B cell (primary cell): ENCODE measurements at places on chromosomes 16 and 17.

- DNase-seq = no peak
Observed at GRCh38 chr17:16488186-16488967, 3.6 kb downstream of the LRRC75A start.

GRCh38 chr16:71762186-71762585 is 37.7 kb upstream of the PHLPP2 start:
- DNase-seq = no peak

DNA sequence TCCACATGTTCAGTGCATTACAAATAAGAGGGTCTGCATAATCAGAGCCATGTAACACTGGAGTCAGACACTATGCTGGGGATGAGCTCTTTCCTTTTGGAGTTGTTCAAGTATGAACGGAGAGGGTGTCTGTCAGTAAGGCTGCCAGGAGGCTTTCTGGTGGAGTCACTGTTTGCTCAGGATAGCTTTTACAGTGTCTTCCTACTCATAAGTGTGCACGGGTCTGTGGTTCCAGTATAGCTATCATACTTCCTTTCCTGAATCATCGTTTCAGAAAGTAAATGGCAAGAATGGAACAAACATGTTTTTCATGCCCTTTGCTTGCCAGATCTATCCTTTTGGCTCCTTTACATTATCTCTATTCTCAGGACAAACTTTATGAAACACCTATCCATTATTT is 152.7 kb upstream of the CDH11 start:
- no peak for DNase-seq

GRCh38 chr17:77961741-77962140 is 3.2 kb downstream of the TNRC6C start:
- no peak for DNase-seq

DNA sequence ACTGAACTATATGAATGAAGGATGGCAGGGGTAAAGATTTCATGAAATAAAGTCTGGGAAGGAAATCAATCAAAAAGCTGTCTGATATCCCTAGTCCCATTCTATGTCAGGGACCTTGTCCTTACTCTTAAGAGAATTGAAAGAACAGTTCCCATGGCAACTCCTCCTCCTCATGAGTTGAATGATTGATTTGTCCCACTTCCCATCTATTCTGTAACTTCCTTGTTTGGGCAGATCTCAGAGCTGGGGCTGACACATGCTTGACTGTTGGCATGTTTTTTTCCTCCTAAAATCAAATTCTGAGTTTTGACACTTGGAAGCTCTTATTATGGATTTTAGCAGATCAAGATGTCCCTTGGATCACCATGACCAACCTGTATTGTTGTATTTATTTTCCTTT is 1138.6 kb upstream of the CDH8 start:
- no peak for DNase-seq

GRCh38 chr16:11109566-11109965 is 146.4 kb downstream of the SOCS1 start:
- no peak for DNase-seq

GRCh38 chr16:3608069-3608468 is 3.3 kb downstream of the SLX4 start:
- no peak for DNase-seq

GRCh38 chr16:23578101-23578830 is 17.9 kb downstream of the NDUFAB1 start:
- no peak for DNase-seq

DNA sequence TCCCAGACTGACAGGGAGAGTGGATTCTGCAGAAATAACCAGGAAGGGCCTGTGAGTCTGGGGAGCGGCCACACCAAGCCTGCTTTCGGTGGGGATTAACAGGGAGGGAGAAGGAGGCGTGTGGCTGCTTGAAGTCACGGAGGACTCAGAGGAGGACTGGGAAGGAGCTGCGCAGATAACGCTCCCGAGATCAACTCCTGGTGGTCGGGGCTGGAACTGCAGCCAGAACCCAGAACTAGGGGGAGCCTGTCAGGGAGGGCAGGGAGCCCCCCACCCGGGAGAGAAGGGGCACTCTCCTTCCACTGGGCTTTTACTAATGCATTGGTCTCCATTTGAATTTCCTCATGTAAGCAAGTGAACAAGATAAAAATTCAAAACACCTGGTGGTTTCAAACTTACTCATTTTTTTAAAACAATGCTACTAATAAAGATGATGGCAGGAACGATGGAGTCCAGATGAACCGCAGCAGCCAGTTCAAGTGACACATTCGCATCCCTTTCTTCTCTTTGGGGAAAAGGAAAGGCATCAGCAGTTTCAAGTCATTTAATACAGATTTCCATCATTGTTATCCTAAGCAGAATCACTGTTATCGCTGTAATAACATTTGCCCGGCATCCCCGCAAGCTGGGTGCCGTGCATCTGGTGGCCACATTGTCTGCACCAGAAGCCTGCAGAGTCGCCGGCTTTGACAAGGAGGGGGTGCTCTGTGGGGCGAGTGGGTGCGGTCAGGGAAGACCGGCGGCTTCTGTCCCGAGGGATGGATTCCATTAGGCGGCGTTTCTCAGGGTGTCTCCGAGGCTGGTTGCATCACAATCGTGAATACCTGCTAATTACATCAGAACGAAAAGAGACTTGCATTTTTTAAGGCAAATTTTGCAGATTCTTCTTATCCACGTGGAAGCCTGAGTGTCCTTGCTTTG is 183.0 kb downstream of the FOXL1 start:
- DNase-seq = peak; percentile 43

- DNase-seq = no peak
Observed at GRCh38 chr16:65021852-65022595, 99.8 kb downstream of the CDH11 start.

GRCh38 chr17:50582741-50583140 is 22.2 kb downstream of the CACNA1G start:
- DNase-seq = no peak

DNA sequence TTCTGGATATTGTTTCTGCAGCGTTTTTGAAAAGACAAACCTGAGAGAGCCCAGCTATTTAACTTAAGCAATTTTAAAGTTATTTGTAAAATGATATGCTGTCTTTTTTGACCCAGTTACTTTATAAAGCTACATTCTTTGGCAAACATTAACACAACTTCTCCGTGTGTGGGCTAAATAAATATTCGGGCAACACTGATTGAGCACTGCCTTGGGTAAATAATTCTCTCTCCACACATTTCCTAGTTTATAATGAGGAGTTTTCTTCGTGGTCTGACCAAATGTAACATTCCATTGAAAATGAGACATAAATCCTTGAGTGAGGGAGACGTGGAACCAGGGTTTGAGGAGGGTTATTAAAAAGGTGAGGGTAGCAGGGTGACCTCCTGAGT is 142.8 kb downstream of the WWOX start:
- no peak for DNase-seq

DNA sequence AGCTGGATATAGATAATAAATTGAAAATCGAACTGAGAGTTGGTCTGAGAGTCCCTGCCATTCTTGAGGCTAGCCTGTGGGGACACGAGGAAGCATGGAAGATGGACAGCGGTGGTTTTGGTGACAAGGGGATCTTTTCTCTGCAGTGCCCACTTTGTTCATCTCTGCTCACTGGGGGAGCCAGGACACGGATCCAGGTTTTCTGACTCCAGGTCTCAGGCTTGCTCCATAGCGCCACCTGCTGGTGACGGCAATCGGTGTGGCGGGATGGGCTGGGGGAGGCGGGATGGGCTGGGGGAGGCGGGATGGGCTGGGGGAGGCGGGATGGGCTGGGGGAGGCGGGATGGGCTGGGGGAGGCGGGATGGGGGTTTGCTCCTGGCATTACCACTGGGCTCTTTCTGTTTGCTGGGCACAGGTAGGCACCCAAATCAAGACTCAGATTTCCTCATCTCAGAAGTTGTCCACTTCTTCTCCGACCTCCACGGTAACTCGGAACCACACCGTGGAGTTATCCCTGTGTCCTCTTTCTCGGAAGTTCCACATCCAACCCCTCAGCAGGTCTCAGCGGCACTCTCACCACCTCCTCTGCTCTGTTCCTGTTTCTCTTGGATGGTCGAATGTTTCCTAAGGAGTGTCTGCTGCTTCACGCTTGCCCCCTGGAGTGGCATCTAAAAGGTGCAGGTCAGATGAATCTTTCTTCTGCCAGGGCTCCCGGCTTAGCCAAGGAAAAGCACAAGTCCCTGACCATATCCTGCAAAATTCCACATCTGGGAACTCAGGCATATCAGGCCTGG is 142.4 kb downstream of the CYLD start:
- DNase-seq = no peak

DNA sequence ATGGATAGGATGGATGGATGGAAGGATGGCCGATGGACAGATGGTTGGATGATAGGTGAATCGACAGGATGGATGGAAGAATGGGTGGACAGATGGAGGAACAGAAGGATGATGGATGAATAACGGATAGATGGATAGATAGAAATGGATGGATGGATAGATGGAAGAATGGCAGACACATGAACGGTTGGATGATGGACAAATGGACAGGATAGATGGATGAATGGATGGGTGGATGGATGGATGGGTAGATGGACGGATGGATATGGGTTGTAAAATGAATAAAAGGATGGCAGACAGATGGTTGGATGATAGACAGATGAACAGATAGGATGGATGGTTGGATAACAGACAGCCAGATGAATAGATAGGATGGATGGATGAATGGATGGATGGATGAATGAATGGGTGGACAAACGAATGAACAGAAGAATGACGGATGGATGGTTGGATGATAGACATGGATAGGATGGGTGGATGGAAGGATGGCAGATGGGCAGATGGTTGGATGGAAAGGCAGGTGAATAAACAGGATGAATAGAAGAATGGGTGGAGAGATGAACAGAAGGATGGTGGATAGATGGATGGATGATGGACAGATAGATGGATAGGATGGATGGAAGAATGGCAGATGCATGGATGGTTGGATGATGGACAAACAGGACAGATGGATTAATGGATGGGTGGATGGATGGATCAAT is 55.9 kb downstream of the DYNLRB2 start:
- no peak for DNase-seq

- DNase-seq = no peak
Observed at GRCh38 chr17:81111066-81111465, 54.2 kb upstream of the PVALEF start.

DNA sequence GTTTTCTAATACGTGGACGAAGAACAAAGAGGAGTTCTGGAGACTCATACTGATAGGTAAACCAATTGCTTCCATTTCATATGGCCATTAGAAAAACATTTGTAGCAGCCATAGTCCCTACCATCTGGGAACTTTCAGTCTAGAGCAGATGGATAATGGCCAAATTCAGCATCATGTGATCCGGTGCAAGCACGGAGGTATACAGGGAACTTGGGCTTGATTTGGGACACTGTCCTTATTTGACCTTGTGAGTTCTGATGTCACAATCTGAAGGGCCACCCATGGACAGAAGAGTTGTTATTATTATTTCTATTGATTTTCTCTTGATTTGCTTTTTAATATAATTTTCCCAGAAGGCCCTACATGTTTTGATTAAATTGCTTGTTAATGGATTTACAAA is 154.6 kb upstream of the ZNF267 start:
- DNase-seq = no peak

DNA sequence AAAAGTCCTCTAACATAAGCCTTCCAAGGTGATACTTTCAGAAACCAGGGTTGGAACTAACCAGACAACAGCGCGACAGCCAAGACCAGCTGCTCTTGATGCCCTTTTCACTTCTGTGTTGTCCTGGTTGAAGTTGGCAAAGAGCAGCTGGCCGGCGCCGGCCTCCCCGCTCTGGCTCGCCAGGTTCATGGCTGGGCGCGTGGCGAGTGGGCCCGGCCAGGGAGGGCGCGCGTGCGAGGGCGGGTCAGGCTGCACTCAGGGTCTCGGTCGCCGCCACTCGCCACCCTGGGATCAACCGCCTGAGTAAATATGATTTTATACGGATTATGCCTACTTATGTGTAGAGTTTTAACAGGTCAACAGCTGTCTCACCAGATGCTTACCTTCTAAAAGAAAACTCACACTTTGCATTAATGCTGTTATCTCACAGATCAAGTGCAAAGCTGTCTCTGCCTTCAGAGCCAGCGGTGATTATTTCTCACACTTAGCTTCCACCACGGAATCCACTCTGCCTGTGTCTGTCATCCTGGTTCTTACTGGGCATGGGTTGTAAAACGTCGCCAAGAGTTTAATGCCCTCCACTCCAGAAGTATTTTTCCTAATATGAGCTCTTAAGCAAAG is 13.5 kb downstream of the KCTD2 start:
- DNase-seq = no peak

DNA sequence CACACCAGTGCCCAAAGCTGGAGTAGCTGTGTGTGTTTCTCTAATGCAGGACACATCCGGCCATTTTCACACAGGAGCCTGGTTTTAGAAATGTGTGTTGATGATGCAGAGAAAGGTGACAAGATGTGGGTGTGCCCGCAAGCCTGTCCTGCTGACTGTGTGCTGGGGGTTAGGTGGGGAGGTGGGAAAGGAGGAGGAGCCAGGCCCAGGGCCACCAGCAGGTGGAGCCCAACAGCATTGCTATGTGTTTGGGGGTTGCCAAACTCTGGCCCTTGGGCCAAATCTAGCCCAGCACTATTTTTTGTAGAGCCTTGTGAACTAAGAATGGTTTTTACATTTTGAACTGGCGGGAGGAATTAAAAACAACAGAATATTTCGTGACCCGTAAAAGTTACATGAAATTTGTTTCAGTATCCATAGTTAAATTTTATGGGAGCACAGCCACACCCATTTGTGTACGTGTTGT is 61.7 kb upstream of the LGALS9 start:
- DNase-seq = peak; percentile 40

- peak; percentile 87 for DNase-seq
Observed at GRCh38 chr17:48618256-48618896, 3.3 kb upstream of the HOXB8 start.

GRCh38 chr17:18167421-18167820 is 16.2 kb upstream of the ALKBH5 start:
- no peak for DNase-seq

- DNase-seq = no peak
Observed at GRCh38 chr16:82867485-82867884, 240.7 kb downstream of the CDH13 start.
